Muscle of leg (tissue), 16 donors: ENCODE measurements at places on chromosomes 5 and 9. TPM values are rescaled to one million over a fixed set of nuclear protein-coding genes. Genes with fewer than 3 reads are reported as not detected.
A peak's percentile ranks its signal among the peaks of the same experiment; 100 is the strongest.

- H3K27ac ChIP-seq, result peak overlapping the region; percentile 90
- H3K27me3 ChIP-seq, result no peaks in the 10 kb centered on the region
- peaks cover 21% of the 10 kb centered on the region for H3K4me1 ChIP-seq
- peaks cover 4% of the 10 kb centered on the region for H3K36me3 ChIP-seq
Measured at GRCh38 chr5:143041972-143042770, 272.0 kb downstream of the ARHGAP26 start.

DNA sequence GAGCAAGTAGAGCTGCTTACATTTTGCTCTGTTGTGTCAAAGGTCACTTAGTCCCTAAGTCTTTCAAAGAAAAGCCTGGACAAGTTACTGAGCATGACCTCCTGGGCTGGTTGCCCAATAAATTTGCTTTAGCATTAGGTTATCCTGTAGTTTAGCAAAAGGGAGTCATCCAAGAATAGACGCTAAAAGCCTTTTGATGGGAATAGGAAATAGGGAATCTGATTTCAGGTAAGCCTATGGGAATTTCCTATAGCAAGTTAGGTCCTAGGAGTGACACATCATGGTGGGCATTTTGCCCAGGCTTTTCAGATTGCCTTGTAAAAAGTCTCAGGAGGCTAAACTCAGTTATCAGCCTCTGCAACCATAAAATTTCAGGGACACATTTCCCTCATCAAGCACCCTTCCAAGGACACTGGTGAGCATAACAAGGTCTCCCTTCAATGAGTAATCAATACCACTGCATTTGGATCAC is 67.6 kb upstream of the RANBP3L start:
- H3K4me1 ChIP-seq, result no peaks in the 10 kb centered on the region
- no peak overlapping the region for H3K27ac ChIP-seq
- no peak for DNase-seq
- no peaks in the 10 kb centered on the region for H3K27me3 ChIP-seq
- H3K36me3 ChIP-seq, result no peaks in the 10 kb centered on the region

- H3K36me3 ChIP-seq, result no peaks in the 10 kb centered on the region
- no peak overlapping the region for H3K27ac ChIP-seq
- peaks cover 58% of the 10 kb centered on the region for H3K27me3 ChIP-seq
- no peak overlapping the region for H3K4me3 ChIP-seq
Measured at GRCh38 chr5:1855596-1855995, 27.1 kb downstream of the IRX4 start.

DNA sequence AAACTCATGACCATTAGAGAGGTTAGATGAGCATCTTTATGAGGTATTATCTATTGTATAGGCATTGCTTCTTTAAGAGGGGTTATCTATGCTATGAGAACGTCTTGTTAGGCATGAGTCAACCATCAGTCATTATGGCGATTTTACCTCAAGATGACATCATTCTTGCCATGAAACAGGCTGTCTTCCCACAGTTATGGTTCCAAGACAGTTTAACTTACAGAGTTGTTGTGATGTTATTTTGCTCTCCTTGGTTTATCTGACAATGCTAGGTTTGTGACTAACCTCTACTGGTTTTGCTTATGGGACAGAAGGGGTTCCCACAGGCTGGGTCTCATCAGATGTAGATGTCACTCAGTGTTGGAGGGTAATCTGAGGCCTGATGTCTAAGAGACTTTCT is 1864.7 kb upstream of the ACO1 start:
- H3K36me3 ChIP-seq, result no peaks in the 10 kb centered on the region
- no peaks in the 10 kb centered on the region for H3K27me3 ChIP-seq
- no peak overlapping the region for H3K4me3 ChIP-seq
- H3K27ac ChIP-seq, result no peak overlapping the region
- peaks cover 12% of the 10 kb centered on the region for H3K4me1 ChIP-seq
- no peak for DNase-seq

DNA sequence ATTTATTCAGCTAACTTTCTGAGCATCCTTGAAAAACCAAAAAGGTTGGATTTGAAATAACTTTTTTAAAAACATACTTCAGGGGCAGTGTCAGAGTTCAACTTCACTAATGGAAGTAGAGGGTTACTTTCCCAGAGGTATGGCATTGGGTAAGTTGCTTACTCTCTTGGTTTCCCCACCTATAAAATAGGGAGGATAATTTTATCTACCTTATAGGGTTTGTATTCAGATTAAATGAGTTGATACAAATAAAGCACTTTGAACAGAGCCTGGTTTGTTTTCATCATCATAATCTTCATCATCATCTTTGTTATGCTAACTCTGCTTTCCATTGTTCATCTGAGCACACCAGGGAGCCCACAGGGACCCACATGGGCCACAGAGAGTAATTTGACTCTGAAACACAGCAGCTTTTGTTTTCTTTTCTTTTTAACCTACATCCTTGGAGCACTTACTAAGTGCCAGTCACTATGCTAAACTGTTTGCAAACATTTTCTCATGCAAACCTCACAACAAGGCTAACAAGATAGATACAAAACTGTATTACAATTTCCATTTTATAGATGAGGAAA is 179.1 kb upstream of the SLC24A2 start:
- H3K27me3 ChIP-seq, result no peaks in the 10 kb centered on the region
- H3K27ac ChIP-seq, result no peak overlapping the region
- DNase-seq, result no peak
- H3K36me3 ChIP-seq, result no peaks in the 10 kb centered on the region
- H3K4me1 ChIP-seq, result no peaks in the 10 kb centered on the region
- no peak overlapping the region for H3K4me3 ChIP-seq

Gene ADAMTS6
- 1.2 TPM for polyA plus RNA-seq

- H3K4me1 ChIP-seq, result no peaks in the 10 kb centered on the region
- peak; percentile 27 for DNase-seq
- H3K4me3 ChIP-seq, result no peak overlapping the region
- no peaks in the 10 kb centered on the region for H3K36me3 ChIP-seq
Measured at GRCh38 chr5:7261049-7261448, 134.9 kb upstream of the ADCY2 start.

DNA sequence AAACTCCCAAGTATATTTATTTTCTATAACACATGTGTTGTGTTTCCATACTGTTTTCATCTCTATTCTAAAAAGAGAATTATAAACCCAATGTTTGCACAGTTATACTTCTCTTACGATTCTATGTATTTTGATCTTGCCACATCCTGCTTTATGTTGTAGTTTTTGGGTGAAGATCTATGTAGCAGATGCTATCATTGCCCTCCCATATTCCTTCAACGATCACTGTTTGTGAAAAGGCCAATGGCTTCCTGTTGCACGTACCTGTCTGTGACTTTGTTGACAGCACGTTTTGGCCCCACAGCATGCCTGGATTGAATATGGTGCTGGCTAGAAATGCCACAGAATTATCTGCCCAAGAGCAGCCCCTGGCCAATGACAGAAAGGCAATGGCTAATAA is 254.5 kb upstream of the EFNA5 start:
- no peak overlapping the region for H3K27ac ChIP-seq
- H3K27me3 ChIP-seq, result no peaks in the 10 kb centered on the region
- no peaks in the 10 kb centered on the region for H3K36me3 ChIP-seq
- no peak for DNase-seq
- H3K4me1 ChIP-seq, result no peaks in the 10 kb centered on the region
